ENCODE measurements at places on chromosomes 13 and 19. TPM values are rescaled to one million over a fixed set of nuclear protein-coding genes. Genes with fewer than 3 reads are reported as not detected.

DNA sequence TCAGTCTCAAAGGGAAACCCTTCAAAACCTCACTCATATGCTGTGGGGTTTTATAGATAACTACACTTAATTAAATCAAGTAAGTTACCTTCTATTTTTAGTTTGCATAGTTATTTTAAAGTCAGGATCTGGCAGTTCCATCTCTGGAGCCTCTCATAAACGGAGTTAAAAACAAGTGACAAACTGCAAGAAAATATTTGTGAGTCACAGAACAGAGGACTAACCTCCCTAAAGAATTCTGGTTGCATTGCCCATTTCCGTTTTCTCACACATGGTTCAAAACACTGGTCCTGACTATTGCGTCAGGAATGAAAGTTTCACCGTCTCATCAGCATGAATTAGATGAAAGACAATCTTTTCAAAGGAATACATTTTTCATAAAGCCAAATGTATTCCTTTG, 10.6 kb downstream of the RXFP2 start:
- no peak for DNase-seq

Gene VAV1
- 3.6 TPM for polyA plus RNA-seq

Gene LIG1
- 12.9 TPM for polyA plus RNA-seq

DNA sequence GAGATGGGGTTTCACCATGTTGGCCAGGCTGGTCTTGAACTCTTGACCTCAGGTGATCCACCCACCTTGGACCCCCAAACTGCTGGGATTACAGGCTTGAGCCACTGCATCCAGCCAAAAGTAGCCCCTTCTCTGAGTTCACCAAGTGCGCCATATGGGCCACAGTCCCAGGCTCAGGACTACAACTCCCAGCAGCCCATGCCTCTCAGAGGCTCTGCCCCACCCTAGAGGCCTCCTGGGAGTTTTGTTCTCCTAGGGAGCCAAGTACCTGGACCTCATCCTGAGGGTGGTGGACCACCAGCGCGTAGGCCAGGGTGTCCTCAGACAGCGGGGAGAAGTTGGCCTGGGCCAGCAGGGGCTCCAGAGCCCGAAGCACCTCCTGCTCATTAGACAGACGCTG, 18.8 kb downstream of the TMEM143 start:
- DNase-seq = no peak

- DNase-seq = no peak
These were observed 90.2 kb downstream of the MAP4K1 start for GRCh38 chr19:38527466-38528136.

- no peak for DNase-seq
These were observed 52.2 kb downstream of the ZNF737 start for GRCh38 chr19:20513189-20513904.

DNA sequence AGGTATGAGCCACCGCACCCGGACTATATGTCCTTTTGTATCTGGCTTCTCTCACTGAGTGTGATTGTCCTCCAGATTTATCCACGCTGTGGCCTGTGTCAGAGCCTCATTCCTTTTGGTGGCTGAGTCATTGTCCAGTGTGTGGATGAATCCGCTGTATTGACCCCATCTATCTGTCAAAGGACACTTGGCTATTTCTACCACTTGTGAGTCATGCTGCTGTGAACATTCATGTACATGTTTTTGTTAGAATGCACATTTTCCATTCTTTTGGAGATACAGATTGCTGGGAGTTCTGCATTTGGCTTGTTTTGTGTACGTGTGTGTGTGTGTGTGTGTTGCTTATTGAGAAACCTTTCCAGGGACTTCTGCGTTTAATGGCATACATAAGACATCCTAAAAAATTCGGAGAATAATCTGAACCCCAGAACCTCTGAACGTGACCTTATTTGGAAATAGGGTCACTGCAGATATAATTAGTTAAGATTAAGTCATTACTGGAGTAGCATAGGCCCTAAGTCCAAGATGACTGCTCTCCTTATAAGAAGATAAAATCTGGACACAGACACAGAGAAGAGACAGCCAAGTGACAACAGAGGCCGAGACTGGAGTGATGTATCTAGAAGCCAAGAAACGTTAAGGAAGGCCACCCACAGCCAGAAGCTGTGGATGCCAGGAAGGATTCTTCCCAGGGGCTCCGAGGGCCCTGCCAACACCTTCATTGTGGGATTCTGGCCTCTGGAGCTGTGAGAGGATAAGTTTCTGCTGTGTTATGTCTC, 4.9 kb upstream of the GIPC3 start:
- DNase-seq = no peak

DNA sequence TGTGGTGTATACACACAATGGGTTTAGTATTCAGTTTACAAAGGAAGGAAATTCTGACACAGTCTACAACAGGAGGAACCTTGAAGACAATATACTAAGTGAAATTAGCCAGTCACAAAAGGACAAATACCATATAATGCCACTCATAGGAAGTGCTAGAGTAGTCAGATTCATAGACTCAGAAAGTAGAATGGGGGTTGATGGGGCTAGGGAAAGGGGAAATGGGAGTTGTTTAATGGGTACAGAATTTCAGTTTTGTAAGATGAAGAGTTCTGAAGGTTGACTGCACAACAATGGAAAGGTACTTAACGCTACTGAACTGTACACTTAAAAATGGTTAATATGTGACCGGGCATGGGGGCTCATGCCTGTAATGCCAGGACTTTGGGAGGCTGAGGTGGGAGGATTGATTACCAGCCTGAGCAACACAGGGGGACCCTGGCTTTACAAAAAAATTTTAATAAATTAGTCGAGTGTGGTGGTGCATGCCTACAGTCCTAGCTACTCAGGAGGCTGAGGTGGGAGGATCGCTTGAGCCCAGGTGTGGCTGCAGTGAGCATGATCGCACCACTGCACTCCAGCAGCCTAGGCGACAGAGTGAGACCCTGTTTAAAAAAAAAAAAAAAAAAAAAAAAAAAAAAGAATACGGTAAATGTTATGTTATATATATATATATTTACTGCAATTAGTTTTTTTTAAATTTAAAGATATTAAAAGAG, 45.0 kb downstream of the SLC15A1 start:
- DNase-seq = no peak

Gene ACER1
- polyA plus RNA-seq = 0.35 TPM

GRCh38 chr13:34201050-34201913, 383.3 kb downstream of the RFC3 start:
- no peak for DNase-seq

- no peak for DNase-seq
These were observed 16.6 kb downstream of the ACTN4 start for GRCh38 chr19:38663957-38664502.

Gene RDH8
- not detected for polyA plus RNA-seq

DNA sequence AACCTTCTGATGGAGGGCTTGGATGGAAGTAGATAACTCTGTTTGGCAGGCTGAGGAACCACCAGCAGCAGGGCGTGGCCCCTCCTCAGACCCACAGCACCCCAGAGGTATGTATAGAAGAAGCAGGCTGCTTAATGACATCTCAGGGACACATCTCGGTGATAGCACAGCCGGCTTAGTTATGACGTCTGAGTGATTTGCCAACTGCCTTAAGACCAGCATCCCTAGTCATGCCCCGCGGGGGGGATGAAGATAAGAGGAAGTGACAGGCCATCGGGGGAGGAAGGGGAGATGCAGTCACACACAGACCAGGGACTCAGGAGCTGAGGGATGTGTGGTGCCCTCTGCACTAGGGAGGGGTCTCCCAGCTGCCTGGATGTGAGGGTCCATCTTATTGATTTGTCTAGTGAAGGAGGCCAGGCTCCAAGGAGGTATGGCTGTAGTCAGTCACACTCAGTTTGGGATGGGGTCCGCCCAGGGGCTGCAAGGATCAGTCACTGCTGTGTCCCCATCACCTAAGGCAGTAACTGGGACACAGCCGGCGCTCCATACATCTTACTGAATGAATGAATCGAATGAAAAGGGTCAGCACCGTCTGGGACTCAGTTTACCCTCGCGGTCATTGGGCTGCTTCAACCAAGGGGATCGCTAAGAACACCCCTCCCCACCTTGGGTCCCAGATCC, 19.2 kb upstream of the ERCC1 start:
- no peak for DNase-seq

DNA sequence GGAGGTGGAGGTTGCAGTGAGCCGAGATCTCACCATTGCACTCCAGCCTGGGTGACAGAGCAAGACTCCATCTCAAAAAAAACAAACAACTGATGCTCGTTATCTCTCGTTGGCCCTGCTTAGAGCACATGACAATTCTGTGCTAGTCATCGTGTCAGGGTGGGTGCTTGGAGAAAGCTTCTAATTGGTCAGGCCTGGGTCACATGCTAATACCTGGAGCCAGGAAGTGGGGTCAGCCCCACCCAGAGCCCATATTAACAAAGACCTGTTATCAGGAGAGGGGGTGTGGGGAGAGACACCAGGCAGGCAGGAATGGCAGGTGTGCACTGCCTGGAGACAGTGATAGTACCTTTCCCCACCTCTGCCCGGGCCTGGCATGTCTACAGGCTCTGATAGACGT, 84.9 kb downstream of the DPF1 start:
- no peak for DNase-seq

Gene KLK8
- polyA plus RNA-seq = not detected

DNA sequence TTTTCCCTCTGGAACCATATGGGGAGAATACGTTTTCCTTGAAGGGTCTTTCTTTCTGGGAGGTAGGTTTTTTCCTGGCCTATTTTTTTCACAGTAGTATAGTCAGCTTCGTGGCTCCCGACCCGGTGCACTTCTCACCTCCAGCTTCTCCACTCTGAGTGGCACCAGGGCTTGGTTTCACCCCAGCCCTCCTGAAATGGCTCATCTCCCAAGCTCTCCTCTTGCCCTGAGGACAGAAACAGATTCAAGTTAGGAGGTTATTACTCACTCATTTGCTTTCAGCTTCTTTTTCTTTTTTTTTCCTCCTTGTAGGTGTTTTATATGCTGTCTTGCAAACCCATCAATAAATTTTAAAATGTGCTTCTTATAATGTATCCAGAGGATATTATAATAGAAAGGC, 199.3 kb downstream of the RFC3 start:
- no peak for DNase-seq

DNA sequence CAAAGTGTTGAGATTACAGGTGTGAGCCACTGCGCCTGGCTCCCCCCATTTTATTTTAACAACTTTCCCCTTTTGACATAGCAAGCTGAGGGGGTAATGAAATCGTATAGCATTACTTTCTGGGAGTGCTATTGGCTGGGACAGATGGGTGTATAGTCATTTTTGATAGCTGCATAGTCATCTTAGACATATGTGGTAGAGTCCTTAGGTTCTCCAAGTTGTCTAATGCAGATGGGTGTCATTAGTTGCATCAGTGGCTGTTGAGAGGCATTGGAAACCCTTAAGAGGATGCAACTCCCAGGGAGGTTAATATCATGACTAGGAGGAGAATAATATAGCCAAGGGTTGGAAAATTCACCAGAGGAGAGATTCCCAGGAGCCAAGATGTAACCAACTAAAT, 28.6 kb upstream of the PNMA8B start:
- DNase-seq = no peak

DNA sequence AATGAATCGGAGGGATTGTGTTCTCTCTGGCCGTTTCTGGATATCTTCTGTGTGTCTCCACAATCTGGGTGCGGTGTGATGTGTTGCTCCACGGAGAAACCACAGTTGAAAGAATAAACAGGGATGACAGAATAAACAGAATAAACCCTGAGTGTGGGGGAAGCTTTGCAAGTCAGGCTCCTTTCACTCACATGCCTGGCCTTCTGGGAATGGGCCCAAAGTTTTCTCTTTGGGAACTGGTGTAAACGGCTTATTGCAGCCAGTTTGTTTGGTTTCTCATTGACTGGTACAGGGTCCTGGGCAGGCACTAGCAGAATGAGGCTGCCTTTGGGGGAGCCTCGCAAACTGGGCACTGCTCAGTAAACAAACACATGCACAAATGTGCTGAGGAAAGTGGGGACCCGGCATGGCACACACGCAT, 324.7 kb downstream of the DLEU7 start:
- DNase-seq = no peak

GRCh38 chr13:32426191-32426989, 1.5 kb downstream of the N4BP2L1 start:
- DNase-seq = no peak

- DNase-seq = no peak
These were observed 109.5 kb downstream of the PDS5B start for GRCh38 chr13:32695602-32696250.

Gene GRIK5
- polyA plus RNA-seq = 2.9 TPM

Gene LILRA5
- 0.91 TPM for polyA plus RNA-seq

DNA sequence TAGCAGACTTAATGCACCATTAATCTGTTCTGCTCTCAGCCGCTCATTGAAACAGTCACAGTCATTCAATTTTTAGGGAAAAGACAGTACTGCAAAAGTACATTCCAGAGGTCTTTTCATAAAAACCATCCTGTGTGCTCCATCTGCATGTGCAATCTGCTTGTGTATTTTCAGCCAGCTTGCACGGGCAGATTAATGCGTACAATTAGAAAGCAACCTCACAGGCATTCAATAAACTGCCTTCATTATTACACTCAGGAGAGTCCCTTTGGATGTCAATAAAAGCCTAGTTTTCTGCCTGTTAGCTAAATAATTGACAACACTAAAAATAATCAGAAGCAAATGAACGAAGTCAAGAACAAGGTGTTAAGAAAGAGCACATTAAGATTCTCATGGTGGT, 41.9 kb downstream of the EPSTI1 start:
- DNase-seq = no peak

DNA sequence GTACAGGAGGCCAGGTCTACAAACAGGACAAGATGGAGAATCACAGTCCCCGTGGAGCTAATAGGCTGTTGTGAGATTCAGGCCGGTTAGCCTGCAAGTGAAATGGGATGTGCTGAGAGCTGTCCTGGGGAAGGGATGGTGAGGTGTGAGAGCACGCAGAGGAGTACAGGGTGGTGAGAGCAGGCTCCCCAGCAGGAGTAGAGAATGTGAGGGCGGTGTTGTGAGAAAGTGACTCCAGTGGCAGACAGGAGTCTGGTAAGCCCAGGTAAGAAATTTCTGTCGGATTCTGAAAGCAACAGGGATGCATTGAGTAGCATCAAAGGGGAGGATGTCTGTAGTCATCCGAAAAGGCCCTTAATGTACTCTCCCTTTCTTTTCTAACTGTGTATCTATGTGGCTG, 50.7 kb upstream of the GPR183 start:
- DNase-seq = no peak

DNA sequence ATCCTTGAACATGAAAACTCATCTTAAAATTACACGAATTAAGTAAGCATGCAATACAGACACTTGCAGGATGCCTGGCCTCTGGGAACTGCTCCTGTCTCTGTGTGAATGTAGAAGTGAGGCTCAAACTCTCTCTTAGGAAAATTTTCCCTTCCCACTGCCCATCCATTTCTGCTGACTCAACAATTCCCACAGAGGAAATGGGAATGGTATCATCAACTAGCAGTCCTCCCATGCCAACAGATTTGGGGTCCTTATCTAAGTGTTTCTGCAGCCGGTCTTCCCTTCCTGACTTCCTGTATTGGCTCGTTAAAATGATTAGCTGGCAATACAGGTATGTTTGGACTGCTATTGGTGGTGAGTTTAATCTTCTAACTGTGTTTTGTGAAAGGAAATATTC, 85.8 kb downstream of the DOCK9 start:
- no peak for DNase-seq

- DNase-seq = no peak
These were observed 272.6 kb upstream of the SOX21 start for GRCh38 chr13:94984958-94985357.

Gene CBY2
- not detected for polyA plus RNA-seq

GRCh38 chr13:107216046-107216755, 648.3 kb upstream of the ARGLU1 start:
- no peak for DNase-seq

All from ovary (tissue), 10 donors.